ENCODE measurements at places on chromosomes 1 and 21.

GRCh38 chr1:61724506-61724812, 482 bp downstream of the TM2D1 start:
- DNase-seq = no peak

- DNase-seq = no peak
Observed at GRCh38 chr1:203128716-203129500, 1.4 kb downstream of the ADORA1 start.

- peak; percentile 69 for DNase-seq
Observed at GRCh38 chr1:111747282-111747734, 8.1 kb upstream of the INKA2 start.

DNA sequence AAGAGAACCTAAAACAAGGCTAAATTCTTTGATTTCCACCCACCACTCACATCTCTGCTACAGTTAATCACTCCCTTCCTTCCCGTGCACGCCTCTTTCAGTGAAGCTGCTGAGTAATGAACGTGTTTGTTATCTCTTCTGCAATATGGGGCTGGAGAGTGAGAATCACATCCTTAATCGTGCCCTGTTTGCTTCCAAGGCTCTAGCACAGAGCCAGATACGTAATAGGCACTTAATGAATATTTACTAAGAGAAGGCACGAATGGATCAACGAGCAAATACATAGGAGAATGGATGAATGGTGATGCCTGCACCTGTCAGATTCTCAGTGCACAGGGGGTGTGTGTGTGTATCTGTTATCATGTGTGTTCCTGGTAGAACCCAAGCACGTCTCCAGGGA, 22.1 kb upstream of the FAM43B start:
- DNase-seq = no peak

DNA sequence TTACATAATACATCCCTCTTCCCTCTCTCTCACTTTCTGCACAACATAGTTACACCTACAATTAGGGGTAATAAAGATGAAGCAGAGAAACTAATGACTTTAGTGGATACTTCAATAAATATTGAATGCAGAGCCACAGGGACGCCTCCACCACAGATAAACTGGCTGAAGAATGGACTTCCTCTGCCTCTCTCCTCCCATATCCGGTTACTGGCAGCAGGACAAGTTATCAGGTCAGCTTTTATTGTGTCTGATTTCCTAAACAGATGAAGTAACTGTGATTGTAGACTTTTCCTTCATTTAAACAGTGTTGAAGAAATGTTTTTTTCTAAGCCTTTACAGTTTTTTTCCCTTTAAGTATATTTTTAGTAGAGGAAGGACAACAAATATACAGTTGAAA, 281.6 kb downstream of the TPR start:
- DNase-seq = no peak

DNA sequence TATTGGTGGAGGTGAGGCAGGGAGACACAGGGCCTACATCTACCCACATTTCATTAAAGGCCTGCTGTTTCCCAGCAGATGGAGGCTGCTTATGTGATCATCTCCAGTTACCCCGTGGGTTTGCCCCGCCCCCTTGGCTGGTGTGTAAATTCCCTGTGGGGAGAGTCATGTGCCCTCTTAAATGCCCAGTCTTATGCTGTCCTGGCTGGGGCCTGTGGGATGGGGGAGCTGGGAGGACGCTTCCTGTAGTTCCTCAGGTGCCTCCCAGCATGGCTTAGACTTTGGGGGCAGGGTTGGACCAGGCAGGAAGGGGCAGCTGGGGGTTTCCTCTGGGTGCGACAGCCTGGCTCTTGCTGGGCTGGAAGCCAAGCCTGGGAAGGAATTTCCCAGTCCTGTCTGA, 15.5 kb upstream of the CITED4 start:
- DNase-seq = peak; percentile 91

DNA sequence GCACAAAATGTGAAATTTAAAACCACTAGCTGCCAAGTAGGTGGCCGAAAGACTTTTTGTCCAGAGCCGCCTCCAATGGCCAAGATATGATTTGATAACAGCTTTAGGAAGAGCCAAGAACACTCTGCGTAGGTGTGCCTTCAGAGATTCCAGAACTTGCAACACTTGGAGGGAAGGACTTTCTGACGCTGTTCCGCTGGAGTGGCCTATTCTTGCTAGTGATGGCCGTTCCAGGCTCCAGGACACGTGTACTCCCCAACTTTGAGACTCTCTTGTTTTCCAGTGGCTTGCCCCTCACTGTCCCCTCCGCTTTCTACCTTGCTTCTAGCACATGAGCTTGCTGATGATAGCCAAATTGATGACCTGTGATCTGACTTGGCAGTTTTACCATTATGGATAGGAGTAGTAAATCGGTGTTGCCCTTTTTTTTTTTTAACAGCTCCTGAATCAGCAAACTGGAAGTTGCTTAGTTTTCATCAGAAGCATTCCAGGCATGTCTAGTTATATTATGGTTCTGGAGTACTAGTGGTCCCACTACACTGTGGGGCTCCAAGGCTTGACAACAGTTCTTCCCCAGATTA, 1.0 kb downstream of the PRDX6 start:
- DNase-seq = peak; percentile 59

DNA sequence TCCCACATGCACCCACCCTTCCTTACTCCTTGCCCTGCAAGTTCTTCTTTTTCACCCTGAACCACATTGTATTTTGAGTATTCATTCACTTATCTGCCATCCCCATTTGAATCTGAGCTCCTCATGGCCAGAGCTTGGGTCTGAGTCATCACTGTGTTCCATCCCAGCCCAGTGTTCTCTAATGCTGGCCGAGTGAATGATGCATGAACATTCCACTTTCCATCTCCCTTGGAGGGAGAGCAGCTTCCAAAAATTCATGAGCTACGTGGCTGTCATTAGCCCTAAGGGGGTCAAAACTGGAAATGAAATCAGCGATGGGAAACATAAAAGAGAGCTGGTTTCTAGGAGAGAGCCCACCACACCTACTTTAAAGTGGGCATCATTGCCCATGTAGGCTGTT, 187.0 kb upstream of the USP24 start:
- DNase-seq = peak; percentile 15

GRCh38 chr1:7257225-7257624, 472.0 kb downstream of the CAMTA1 start:
- no peak for DNase-seq

DNA sequence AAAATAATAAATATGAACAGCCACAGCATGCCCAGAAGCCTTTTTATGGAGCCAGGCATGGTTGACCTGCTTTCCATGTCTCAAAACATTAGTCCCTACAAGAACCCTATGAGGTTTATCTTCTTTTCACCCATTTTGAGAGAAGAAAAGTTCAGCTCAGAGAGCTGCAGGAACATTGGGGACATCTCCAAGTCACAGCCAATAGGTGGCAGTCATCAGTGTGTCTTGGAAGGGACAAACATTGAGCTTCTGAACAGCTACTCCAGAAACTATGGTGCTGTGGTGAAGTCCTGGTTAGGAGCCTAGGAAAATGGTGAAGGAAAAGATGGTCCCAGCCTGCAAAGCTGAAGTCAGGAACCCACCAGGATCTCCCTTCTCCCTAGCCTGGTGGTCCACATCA, 73.6 kb downstream of the JMJD4 start:
- DNase-seq = no peak

- DNase-seq = peak; percentile 43
Observed at GRCh38 chr1:108049178-108049819, 84.3 kb upstream of the VAV3 start.

GRCh38 chr1:238826891-238827290, 559.5 kb upstream of the CHRM3 start:
- no peak for DNase-seq

DNA sequence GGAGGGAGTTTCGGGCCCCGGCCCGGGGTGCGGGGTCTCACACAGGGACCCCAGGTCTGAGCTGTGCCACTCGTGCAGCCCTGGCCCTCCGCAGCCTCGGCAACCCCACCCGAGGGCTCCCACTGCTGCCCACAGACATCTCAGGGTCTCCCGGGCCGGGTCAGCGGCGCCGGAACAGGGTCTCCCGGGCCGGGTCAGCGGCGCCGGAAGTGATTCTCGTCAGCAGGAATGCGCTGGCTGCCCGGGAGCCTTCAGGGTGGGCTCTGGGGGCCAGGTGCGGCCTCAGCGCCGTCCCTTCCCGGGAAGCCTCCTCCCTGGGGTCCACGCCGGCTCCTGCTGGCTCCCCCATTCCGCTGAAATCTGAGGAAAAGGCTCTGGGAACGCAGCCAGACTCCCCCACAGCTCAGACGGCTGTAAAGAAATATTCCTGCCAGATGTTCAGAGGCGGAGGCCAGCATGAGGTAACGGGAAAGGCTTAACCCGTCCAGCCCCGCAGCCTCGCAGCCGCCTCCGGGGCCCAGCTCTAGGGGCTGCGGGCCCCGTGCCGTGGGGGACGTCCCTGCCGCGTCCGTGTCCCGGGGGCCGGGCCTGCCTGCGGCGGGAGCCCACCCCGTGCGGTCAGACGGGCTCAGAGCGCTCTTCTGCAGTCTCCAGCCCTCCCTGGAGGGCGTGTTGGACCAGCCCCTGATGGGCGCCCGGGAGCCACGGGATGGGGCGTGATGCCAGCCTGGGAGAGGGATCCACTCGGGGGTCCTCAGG, 8.7 kb upstream of the COL6A1 start:
- DNase-seq = peak; percentile 84

DNA sequence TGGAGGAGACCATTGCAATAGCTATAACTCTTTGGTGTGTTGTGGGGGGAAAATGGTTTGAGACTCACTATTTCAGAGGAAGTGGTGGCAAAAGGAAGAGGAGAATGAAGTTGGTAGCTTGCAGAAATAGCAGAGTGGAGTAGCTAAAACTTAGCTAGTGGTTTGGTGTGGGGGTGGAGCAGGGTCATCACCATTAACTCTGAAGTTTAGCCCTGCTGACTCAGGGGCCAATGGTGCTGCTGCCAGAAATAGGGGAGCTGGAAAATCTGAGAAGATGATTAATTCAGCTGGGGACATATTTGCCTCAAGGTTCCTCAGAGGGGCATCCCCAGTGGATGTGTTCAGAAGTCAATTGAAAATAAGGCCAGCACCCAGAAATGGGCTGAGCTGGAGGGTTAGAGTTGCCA, 65.4 kb downstream of the RUNX1 start:
- peak; percentile 60 for DNase-seq

DNA sequence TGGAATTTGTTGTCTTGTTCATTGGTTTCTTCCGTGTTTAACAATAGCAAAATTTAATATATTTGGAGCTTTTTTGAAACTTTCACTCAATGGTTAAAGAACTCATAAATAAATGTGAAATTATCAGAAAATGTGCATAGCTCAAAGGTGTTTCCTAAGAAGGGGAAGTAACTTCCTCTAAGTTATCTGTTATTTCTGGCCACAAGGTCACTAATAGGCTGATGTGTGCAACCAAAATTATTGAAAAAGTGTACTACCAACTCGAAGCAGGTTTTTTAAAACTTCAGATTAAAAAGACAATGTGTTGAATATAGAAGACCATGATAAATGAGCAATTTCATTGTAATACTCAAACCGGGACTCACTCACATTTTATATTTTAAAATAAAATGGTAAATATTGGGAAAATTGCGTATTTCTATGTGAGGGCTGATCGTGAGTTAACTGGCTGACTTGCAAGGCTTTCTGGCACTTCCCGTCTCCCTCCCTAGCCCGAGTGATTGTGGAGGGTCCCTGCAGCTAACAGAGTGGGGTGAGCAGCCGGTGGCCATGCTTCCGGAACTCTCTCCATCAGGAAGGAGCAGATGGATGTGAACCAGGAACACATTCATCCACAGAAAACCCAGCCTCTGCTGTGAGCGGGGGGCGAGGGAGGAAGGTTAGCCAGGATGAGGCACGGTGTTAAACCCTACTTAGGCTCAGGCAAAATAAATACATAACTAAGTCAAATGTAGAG, 96.9 kb downstream of the ERG start:
- no peak for DNase-seq

DNA sequence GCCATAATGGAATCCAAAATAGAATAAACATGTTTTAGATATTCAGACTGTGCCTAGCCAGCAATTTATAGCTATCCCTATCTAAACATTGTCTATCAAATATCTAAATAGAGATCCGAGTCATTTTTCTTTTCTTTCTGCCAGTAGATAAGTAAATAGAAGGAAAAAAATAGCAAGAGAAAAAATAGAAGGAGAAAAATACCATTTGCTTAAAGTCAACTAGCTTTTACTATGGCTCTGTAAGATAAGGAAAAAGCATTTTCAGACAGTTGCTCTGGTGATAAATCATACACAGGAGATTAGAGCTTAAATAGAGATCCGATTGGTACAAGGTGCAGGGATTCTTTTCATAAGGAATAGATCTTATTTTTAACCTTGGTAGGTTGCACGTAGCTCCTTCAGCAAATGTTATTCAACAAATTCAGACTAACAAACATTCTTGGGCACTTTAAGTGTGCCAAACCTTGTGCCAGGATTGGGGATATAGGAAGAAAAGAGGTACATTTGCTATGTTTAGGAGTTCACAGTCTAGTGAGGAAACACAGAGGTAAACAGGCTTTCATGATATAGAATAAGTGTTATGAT, 70.1 kb upstream of the CCDC190 start:
- DNase-seq = no peak

- peak; percentile 54 for DNase-seq
Observed at GRCh38 chr1:93770640-93771039, 89.0 kb upstream of the BCAR3 start.

DNA sequence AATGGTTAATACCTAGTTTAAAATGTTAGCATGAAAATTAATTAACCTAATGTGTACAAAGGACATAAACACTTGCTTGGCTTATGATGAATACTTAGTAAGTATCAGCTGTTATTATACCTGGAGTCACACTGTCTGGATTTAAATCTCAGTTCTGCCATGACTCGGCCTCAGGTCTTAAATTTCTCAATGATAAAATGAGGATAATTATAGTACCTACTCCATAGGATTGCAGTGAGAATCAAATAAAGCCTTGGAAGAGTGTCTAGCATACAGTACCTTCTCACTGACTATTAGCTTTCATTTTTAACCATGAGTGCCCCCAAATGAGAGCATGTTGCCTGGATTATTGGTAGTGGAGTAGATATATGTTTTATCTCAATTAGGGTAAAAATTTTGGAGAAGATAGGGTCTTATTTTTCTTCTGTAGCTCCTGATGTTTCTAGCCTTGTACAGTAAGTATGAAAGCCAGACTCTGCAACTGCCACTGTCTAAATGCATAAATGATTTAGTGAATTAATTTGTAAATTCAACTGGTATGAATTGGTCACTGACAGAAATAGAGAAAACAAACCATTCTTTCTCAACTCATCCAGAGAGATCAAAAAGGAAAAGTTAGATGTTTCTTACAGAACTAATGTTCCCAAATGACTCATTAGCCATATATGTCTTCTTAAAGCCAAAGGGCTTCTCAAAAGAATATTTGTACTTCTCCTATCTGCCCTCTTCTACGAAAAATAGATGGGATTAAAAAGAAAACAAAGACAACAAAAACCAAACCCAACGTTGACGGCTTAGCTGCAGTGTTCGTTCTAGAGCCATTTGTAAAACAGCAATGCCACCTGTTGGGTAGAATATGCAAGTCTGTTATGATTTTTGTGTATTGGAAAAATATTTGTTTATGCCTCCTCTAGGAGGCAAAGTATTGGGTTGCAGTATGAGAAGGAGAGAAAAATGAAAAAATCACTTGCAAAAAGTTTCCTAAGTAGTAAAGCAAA, 53.8 kb upstream of the MROH9 start:
- peak; percentile 71 for DNase-seq

- DNase-seq = no peak
Observed at GRCh38 chr1:116337398-116337797, 35.6 kb upstream of the ATP1A1 start.
